ENCODE measurements at places on chromosomes 1 and 21.
A peak's percentile ranks its signal among the peaks of the same experiment; 100 is the strongest.

GRCh38 chr1:243179720-243180119 is 75.4 kb downstream of the CEP170 start:
- DNase-seq: no peak

- peak; percentile 22 for DNase-seq
Observed at GRCh38 chr1:110605901-110606656, at the start of gene KCNA2. KCNA2 (minus strand) TSS chr1:110606358; CDS start chr1:110604782, 1,576 bp downstream.

- no peak for DNase-seq
Observed at GRCh38 chr1:58902830-58903513, 119.1 kb upstream of the JUN start.

DNA sequence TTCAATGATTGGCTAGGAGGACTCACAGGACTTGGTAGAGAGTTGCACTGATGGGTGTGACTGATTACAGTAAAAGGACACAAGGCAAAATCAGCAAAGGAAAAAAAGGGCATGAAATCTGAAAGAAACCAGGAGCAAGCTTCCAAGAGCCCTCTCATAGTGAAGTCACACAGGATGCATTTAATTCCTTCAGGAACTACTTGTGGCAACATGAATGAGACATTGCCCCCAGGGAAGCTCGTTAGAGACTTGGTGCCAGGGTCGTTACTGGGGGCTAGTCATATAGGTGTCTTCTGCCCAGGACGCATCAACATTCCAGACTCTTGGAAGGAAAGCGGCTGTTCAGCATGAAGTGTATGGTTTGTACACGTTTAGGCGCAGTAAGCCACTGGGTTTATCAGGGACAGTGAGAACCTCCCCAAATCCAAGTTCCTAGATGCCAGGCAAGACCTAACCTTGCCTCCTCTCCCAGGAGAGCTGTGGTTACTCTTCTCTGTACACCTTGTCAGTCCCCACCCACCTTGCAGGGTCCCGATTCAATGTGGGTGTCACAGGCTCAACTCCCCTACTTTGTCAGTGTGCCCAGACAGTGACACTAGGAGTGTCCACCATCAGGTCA is 26.0 kb upstream of the C2CD2 start:
- DNase-seq: no peak

- DNase-seq: no peak
Observed at GRCh38 chr1:56360021-56360420, 219.3 kb downstream of the PLPP3 start.

DNA sequence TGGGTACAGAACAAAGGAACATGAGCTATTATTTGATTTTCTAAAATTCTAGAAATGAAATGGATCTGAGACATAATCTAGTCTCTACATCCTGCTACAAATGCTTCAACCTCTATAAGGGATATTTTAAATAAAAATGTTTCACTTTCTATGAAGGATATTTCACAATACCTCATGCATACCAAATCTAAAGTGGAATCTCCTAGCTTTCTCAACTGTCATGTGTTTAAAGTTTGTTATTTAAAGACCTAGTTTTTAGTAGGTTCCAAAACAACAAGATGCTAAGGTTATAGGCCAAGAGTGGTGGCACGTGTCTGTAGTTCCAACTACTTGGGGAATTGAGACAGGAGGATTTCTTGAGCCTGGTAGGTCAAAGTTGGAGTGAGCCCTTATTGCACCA is 47.6 kb downstream of the KDM5B start:
- no peak for DNase-seq

DNA sequence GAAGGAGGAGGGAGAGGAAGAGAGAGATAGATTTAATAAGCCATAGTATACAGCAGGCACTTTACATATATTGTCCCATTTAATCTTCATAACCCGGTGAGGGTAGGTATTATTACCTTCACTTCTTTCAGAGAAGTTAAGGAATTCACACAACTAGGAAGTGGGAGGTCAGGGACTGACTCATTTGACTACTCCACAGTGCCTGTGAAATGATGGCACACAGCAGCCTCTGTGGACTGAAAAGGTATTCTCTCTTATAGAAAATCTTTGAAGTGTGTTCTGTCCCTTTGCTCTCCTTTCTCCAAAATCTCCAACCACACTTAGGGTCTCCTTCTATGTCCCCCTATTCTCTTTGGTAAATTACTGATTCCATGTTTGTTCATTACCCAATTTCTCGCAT is 23.9 kb downstream of the PALMD start:
- DNase-seq: no peak

DNA sequence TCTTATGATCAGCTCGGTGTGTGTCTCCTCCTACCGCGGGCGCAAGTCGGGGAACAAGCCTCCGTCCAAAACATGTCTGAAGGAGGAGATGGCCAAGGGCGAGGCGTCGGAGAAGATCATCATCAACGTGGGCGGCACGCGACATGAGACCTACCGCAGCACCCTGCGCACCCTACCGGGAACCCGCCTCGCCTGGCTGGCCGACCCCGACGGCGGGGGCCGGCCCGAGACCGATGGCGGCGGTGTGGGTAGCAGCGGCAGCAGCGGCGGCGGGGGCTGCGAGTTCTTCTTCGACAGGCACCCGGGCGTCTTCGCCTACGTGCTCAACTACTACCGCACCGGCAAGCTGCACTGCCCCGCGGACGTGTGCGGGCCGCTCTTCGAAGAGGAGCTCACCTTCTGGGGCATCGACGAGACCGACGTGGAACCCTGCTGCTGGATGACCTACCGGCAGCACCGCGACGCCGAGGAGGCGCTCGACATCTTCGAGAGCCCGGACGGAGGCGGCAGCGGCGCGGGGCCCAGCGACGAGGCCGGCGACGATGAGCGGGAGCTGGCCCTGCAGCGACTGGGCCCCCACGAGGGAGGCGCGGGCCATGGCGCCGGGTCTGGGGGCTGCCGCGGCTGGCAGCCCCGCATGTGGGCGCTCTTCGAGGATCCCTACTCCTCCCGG is 1.5 kb downstream of the KCNC4 start:
- DNase-seq: peak; percentile 10

DNA sequence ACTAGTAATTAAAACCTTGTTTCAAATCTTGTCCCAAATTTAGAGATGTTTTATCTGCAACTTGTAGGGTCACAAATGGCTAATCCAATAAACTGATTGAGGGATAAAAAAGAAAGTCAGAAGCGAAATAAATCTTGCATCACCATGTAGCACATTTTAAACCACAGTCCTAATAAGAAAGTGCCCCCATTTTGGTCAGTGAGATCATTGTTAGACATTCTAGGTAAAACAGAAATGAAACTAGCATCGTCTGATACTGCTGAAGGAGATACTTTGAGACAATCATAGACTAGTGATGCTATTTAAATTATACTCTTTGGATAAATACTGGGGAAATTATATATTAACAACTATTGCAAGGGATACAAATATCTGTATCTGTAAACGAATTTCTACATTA is 247.9 kb downstream of the AMY1C start:
- no peak for DNase-seq

DNA sequence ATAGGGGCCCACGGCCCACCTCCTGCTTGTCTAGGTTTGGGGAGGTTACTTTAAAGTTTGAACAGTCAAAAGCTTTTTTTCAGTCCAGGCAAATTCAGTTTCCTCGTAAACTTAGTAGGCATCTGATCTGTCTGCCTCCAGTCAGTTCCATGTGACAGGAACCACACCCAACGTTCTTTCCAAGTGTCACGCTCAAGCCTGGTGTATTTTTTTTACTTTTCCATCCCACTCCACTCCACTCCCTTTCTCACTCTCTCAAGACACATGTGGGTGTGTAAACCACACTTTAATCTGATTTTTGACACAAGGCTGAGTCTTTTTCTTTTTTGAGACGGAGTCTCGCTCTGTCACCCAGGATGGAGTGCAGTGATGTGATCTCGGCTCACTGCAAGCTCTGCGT is 60.3 kb upstream of the GPR153 start:
- DNase-seq: peak; percentile 36

DNA sequence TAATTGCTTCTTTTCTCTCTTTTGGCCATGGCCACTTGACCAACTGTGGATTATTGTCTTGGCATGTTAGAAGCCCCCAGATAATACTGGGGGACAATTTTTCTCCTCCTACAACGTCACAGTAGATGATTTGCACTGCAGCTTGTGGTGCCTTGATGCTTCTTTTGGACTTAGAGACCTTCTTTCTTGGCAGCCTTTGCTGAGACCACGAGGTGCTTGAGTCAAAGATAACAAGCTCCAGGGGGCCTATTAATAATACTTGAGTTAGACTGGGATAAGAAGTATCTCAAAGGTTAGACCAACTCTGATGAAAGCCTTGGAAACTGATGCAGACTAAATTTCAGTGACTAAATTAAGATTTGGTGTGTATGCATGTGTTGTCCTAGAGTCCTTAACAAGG is 3.2 kb downstream of the PPP1R12B start:
- no peak for DNase-seq

DNA sequence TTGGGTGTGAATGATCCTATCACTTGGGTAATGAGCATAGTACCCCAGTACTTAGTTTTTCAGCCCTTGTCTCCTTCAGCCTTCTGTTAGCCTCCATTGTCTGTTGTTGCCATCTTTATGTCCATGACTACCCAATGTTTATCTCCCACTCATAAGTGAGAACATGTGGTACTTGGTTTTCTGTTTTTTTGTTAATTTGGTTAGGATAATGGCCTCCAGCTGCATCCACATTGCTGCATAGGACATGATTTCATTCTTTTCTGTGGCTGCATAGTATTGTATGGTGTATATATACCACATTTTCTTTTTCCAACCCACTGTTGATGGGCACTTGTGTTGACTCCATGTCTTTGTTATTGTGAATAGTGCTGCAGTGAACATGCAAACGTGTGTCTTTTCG is 39.6 kb upstream of the GPR52 start:
- no peak for DNase-seq

- DNase-seq: no peak
Observed at GRCh38 chr1:94892604-94893254, 34.2 kb downstream of the CNN3 start.

DNA sequence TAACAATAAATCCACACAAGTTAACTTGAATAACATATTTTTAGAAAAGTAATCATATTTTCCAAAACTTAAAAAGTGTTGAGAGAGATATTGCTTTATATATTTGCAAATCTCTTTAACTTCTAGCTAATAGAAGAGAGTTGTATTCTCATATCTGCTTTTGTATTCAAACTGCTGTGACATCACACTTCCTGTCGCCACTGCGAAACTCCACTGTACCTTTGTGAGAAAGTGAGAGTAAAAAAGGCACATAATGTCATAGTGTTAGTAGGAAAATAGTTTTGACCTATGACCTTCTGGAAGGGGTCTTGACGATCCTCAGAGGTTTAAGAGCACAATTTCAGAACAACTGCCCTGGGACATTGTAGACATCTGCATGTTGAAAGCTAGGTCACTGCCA is 21.6 kb downstream of the AK5 start:
- no peak for DNase-seq

DNA sequence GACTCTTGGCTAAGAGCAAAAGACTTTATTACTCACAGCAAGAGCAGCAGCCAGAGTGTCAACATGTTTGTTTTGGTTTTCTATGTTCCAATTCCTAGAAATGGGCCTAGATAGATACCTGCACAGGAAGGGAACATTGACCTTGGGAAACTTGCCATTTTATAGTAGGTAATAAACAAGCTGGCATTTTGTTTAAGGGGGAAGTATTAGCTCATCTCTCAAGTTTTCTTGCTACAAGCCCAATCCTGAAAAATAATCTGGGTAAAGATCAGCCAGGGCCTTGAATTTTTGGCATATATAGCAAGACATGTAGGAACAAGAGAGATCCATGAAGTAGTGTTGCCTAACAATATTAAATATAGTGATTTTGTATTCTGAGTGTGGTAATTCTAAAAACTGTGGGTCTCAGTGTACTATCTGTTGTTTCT is 51.4 kb upstream of the RGL1 start:
- DNase-seq: no peak

- peak; percentile 69 for DNase-seq
Observed at GRCh38 chr1:9942399-9942938, 722 bp downstream of the LZIC start.

DNA sequence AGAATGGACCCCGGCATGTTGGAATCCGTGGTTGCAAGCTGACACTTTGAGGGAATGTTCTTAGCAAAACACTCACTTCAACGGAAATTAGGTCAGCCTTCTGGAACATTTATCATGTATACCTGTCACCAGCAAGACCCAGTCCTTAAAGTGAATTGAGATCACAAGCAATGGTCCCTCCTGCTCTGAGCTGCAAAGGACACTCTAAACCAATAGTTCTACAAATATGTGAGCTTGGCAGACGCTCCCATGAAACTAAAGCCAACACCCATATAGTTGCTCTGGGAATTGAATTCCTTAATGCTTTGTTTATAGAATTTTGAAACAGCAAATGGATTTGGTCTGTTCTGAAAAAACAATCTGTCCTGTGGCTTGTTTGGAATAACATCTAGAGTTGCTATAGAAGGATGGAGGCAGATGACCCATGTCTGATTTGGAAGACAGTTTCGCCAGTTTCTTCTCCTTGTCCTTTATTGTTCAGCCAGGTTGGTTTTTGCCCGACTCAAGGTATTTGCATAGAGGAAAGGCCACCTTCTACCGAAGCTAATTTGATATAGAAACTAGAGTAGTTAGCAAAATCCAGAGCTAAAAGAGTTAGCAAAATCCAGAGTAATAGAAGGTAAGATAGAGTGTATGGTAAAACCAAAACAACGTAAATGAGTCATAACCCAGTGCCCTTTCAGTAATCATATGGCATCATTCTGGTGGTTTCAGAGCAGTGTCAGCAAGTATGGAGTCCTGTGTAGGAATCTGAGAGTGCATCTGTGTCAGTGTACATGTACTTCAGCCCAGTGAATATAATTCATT is 236.2 kb downstream of the NFIA start:
- DNase-seq: peak; percentile 49

- no peak for DNase-seq
Observed at GRCh38 chr1:79501153-79501552, 494.6 kb upstream of the ADGRL4 start.

GRCh38 chr21:7952648-7953047 is 2568.7 kb upstream of the TPTE start:
- DNase-seq: no peak

- peak; percentile 60 for DNase-seq
Observed at GRCh38 chr1:117128323-117129079, 7.0 kb upstream of the TRIM45 start.

DNA sequence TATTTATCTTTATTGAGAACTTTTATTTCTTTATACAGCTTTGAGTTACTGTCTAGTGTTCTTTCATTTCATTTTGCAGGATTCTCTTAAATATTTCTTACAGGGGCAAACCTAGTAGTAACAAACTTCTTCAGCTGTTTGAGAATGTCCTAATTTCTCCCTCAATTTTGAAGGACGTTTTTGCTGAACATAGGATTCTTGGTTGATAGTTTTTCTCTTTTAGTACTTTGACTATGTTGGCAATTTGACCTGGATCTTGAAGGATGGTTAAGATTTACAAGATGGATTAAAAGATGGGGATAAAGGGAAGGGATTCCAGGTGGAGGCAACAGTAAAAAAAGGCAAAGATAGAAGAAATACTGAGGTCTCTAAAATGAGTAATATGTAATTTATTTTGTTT is 38.9 kb downstream of the XPR1 start:
- DNase-seq: no peak

GRCh38 chr1:81607086-81607485 is 193.6 kb upstream of the ADGRL2 start:
- DNase-seq: no peak

GRCh38 chr1:75791022-75791421 is 5.0 kb downstream of the RABGGTB start:
- DNase-seq: no peak
